ENCODE measurements at places on chromosomes 12 and 14.

- DNase-seq = no peak
Measured at GRCh38 chr12:115308918-115309317, 624.9 kb upstream of the TBX3 start.

- no peak for DNase-seq
Measured at GRCh38 chr12:1838994-1839365, 18.6 kb downstream of the LRTM2 start.

DNA sequence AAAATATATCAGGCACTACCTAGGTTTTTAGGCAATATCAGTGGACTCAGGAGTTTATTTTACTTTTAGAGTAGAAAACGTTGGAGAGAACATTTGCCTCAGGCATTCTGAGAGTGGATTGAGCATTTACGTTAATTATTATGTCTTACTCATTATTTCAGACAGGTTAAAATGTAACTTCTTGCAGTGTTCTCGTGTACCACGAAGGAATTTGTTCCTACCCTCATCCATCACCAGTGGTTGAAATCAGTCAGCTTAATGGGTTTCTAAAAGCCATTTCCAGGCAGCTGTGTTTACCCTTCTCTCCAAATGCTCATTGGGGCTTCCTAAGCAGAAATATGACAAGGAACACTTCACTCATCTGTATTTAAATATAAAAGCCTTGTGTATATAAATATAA, 9.1 kb upstream of the LDHB start:
- DNase-seq = no peak

DNA sequence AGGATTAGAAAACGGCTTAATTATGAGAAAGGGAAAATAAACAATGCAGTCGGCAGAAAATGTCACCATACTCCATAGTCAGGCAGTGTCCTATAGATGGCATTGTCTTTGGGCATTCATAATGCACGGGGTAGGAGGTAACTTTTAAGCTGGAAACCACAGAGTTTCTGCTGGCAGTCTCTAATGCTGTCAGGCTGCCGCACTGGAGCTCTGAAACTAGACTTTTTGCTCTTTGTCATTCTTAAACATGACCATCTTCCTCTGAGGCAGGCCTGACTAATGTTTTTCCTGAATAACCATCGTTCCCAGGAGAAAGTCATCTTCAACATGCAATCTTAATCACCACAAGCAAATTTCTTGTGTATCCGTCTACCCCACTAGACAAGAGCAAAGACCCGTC, 108.8 kb downstream of the ETNK1 start:
- no peak for DNase-seq

DNA sequence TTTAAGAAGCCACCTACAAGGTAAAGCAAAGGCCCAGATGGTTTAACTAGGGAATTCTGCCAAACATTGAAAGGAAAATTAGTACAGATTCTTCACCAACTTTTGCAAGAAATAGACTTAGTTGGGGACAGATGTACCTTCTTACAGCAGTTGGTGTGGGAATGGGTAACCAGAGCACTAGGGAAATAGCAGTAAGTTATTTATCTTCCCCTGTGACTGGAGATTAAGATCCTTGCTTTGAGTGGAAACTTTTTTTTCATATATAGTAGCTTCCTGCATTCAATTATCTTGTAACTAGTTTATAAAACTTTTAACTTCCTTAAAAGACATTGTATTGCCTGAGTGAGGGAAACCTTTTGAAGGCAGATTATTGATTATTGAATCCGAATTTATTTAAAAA, 44.2 kb downstream of the ARID2 start:
- DNase-seq = no peak

DNA sequence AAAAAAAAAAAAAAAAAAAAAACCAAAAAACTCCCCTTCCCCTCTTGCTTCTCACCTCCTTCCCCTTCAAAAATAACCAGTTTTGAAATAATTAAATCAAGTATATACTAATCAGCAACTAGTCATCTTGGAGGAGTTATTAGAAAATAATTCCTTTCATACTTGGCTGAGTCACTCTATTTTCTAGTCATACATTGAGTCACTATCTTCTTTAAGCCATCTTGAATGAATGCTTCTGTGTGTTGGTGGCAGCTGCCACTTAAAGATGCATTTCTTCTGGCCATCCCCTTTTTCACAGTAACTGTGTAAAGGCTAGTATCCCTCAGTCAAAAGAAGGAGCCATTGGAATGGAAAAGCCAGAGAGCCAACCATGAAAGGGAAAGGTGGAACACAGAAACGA, 84.2 kb upstream of the TMEM263 start:
- DNase-seq = no peak

DNA sequence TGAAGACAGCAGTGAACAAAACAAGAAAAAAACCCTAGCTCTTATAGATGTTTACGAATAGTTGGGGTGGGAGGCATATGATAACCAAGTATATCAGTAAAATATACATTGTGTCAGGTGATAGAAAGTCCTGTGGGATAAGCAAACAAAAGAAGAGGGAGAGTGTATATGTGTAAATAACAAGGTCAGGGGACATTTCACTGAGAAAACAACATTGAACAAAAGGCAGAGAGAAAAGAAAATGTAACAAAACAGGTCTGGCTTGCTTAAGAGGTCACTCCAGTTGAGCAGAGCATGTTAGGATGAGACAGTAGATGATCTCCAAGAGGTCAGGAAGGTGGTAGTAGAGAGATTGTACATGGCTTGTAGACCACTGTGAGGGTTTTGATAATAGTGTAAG, 304.1 kb downstream of the ACSS3 start:
- no peak for DNase-seq

DNA sequence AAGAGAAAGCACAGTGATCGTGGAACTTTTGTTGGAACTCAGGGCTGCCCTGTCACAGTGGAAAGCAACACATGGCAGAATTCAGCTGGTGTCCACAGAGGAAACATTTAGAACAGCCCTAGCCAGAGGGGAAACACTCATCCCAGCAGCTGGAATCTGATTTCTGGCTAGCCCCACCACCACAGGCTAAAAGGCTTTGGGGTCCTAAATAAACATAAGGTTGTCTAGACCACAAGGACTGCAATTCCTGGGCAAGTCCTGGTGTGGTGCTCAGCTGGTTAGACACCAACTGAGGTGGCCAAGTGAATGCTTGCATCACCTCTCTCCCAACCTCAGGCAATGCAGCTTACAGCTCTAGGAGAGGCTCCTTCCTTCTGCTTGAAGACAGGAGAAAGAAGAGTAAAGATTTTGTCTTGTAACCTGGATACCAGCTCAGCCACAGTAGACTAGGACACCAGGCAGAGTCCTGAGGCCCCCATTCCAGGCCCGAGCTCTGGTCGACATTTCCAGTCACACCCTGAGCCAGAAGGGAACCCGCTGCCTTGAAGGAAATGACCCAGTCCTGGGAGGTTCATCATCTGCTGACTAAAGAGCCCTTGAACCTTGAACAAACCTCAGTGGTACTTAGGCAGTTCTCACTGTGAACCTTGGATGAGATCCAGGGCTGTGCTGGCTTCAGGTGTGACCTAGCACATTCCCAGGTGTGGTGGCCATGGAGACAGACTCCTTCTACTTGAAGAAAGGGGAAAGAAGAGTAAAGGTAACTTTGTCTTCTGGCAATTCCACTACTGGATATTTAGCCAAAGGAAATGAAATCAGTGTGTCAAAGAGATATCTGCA, 85.4 kb upstream of the PLXNC1 start:
- DNase-seq = no peak

GRCh38 chr12:3247629-3248161, 170.5 kb downstream of the TSPAN9 start:
- no peak for DNase-seq

DNA sequence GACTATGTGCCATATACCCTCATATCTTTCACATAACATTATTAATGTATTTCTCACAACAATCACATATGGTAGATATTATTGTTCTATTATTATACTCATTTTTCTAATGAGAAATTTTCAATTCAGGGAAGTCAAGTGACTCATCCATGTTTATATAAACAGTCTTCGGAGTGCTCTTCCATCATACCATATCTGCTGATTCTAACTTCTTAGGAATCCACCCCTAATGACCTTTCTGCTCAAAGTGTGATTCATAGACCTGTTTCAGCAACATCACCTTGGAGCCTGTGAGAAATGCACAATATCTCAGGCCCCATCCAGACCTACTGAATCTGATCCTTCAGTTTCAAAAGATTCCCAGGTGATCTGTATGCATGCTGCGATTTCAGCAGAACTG, 39.8 kb upstream of the OVCH1 start:
- DNase-seq = no peak

DNA sequence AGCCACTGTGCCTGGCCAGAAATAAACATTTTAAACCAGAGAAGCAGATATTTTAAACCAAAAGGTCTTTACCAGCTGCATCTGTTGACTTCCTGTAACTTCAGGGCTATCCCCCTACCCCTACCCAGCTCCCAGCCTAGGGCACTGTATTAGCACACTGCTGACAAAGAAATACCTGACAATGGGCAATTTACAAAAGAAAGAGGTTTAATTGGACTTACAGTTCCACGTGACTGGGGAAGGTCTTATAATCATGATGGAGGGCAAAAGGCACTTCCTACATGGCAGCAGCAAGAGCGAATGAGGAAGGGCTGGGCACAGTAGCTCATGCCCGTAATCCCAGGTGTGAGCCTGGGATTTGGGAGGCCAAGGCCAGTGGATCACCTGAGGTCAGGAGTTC, 26.0 kb downstream of the GEMIN2 start:
- DNase-seq = no peak

- no peak for DNase-seq
Measured at GRCh38 chr12:98146487-98146886, 368.9 kb upstream of the TMPO start.

- peak; percentile 26 for DNase-seq
Measured at GRCh38 chr14:70714055-70714550, 72.4 kb downstream of the TTC9 start.

GRCh38 chr14:61280526-61281185, 482 bp downstream of the TMEM30B start:
- DNase-seq = no peak

- DNase-seq = no peak
Measured at GRCh38 chr12:115828168-115828567, 449.3 kb downstream of the MED13L start.

GRCh38 chr12:15794836-15795235, 5.6 kb upstream of the EPS8 start:
- DNase-seq = no peak

- DNase-seq = no peak
Measured at GRCh38 chr14:55285048-55285652, 13.9 kb downstream of the FBXO34 start.

DNA sequence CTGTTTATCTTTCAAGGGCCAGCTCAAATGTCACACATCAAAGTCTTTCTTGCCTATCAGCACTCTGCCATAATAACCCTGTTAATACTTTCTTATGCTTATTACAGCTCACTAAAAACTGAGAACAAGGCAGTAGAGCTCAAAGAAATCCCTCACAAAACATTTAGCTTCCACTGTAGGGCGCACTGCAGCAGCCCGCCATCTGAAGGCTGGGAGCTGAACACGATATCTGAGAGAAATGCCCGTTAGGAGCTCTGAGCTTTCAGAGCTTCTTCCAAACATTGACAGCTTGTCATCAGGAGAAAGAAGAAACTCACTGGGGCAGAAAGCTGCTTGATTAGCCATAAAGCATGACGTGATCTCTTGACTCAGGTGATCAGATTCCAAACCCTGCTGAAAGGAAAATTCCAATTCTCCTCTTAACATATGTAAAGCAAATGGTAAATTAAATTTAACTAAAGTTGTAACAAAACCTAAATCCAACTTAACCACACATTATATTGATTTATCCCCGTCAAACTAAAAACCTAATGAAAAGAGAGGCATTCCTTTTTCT, 175.7 kb downstream of the C12orf50 start:
- DNase-seq = no peak

GRCh38 chr12:77630344-77630743, 200.3 kb upstream of the NAV3 start:
- no peak for DNase-seq

DNA sequence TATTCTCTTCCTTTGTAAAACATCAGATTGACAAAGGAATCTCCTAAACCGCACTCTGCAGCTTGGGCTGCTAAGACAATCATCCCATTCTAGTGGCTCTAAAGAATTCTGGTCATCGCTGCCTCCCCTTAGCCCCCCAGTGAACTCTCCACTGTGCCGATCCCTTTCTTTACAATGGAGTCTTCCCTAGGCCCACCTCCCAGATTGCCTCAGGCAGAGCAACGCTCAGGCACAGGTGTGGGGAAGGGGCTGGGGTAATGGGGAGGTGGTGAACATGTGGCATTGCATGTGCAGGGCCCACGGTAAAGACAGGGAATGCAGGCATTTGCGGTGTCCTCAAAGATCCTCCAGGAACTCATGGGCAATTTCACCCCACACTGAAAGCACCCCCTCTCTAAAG, 86.3 kb downstream of the PLEKHG3 start:
- no peak for DNase-seq

DNA sequence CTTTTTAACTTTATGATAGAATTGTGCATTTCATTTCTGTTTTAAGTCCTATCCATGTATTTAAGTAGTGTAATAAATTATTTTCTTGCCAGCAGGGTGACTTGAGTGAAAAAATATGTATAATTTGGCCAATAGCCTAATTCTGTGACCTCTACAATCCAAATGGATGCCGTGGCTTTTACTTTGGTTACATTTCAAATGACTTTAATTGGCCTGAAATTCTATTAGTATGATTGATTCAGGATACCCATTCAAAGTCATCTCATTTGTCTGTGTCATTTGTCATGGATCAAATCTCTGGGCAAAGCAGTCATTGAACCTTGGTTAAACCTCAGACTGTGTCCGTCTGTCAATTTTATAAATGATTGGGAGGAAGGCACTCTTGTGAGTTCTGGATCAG, 29.6 kb downstream of the CRADD start:
- DNase-seq = no peak

GRCh38 chr14:99744873-99745224, 48.4 kb upstream of the EML1 start:
- no peak for DNase-seq

DNA sequence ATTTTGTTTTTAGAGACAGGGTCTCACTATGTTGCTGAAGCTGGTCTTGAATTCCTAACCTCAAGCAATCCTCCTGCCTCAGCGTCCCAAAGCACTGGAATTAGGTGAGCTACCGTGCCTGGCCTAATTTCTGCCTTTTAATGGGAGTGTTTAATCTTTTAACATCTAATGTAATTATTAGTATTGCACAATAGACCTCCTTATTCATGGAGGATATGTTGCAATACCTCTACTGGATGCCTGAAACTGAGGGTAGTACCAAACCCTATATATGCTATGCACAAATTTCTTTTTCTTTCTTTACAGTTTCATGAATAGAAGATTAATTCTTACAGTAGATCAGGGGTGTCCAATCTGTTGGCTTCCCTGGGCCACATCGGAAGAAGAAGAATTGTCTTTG, 47.8 kb downstream of the MYRFL start:
- DNase-seq = no peak

DNA sequence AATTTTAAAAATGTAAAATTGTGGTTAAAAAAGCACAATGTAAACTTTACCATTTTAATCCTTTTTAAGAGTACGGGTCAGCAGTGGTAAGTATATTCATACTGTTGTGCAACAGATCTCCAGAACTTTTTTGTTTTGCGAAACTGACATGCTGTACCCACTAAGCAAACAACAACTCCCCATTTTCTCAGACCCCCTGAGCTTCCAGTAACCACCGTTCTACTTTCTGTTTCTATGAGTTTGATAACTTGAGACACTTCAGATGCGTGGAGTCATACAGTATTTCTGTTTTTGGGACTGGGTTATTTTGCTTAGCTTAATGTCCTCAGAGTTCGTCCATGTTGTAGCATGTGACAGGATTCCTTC, 38.0 kb downstream of the CHST11 start:
- DNase-seq = no peak
